Camera-type eye (tissue), 1 donor: ENCODE measurements at places on chromosomes 16 and 17. TPM values are rescaled to one million over a fixed set of nuclear protein-coding genes. Genes with fewer than 3 reads are reported as not detected.

Gene ZNF469
- 11.7 TPM for total RNA-seq

Gene RAB11FIP4
- total RNA-seq = 31.0 TPM

Gene MMP15
- 25.2 TPM for total RNA-seq

Gene C17orf50
- not detected for total RNA-seq

Gene SLFN14
- 1.0 TPM for total RNA-seq

Gene KRTAP4-9
- total RNA-seq = not detected

Gene CLEC19A
- total RNA-seq = 29.2 TPM

Gene PRAC2
- not detected for total RNA-seq

Gene PRDM7
- not detected for total RNA-seq
